ENCODE measurements at places on chromosomes 6 and 20.

DNA sequence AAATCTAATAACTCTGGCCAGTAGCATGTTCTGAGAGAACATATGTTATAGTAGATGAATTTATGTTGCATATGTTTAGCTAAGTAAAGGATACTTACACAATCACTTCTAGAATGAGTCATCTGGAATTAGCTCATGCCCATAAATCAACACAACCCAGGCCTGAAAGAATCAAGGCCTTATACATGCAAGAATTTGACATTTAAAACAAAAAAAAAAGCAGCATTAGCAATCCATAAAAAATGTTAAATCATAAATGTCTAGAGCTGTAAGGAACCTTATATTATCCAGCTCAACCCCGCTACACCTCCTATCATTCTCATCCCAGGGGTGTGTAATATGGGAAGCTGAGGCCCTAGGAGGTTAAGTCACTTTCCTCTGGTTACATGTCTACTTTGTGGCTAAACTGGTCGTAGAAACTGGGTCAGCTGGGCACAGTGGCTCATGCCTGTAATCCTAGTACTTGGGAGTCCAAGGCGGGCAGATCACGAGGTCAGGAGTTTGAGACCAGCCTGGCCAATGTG, 105.2 kb upstream of the CARMIL1 start:
- no peak overlapping the region for H3K4me3 ChIP-seq
- H3K36me3 ChIP-seq, result no peaks in the 10 kb centered on the region
- H3K4me1 ChIP-seq, result peaks cover 64% of the 10 kb centered on the region
- H3K27me3 ChIP-seq, result no peaks in the 10 kb centered on the region

GRCh38 chr6:3895312-3895653, 46.1 kb downstream of the FAM50B start:
- peaks cover 13% of the 10 kb centered on the region for H3K4me1 ChIP-seq
- no peaks in the 10 kb centered on the region for H3K27me3 ChIP-seq
- H3K4me3 ChIP-seq, result no peak overlapping the region
- no peak overlapping the region for H3K27ac ChIP-seq

GRCh38 chr20:11311659-11312224, 606.0 kb upstream of the BTBD3 start:
- H3K4me1 ChIP-seq, result peaks cover 17% of the 10 kb centered on the region
- H3K27me3 ChIP-seq, result no peaks in the 10 kb centered on the region
- peak overlapping the region; percentile 17 for H3K27ac ChIP-seq

- no peak overlapping the region for H3K27ac ChIP-seq
- no peaks in the 10 kb centered on the region for H3K36me3 ChIP-seq
- H3K4me3 ChIP-seq, result no peak overlapping the region
- H3K4me1 ChIP-seq, result no peaks in the 10 kb centered on the region
- H3K27me3 ChIP-seq, result no peaks in the 10 kb centered on the region
- no peak for DNase-seq
These were observed 2.1 kb downstream of the APOBEC2 start for GRCh38 chr6:41055149-41055548.

DNA sequence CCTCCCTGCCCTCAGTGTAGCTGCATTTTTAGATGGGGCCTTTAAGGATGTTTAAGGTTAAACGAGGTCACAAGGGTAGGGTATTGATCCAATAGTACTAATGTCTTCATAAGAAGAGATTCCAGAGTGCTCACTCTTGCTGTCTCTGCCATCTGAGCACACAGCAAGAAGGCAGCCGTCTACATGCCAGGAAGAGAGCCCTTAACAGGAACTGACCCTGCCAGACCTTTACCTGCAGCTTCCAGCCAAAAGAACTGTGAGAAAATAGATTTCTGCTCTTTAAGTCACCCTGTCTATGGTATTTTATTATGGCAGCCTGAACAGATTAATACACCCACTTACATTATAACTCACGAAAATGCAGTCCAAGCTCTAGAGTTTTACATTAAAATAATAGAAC, 685.3 kb upstream of the MARCKS start:
- DNase-seq, result no peak
- no peaks in the 10 kb centered on the region for H3K27me3 ChIP-seq
- H3K36me3 ChIP-seq, result no peaks in the 10 kb centered on the region
- no peaks in the 10 kb centered on the region for H3K4me1 ChIP-seq
- H3K27ac ChIP-seq, result no peak overlapping the region

GRCh38 chr6:89458704-89459103, 25.8 kb downstream of the ANKRD6 start:
- H3K4me1 ChIP-seq, result no peaks in the 10 kb centered on the region
- no peaks in the 10 kb centered on the region for H3K36me3 ChIP-seq
- no peak overlapping the region for H3K4me3 ChIP-seq
- DNase-seq, result no peak
- H3K27me3 ChIP-seq, result no peaks in the 10 kb centered on the region

- H3K27me3 ChIP-seq, result peaks cover 4% of the 10 kb centered on the region
- DNase-seq, result no peak
- H3K4me1 ChIP-seq, result no peaks in the 10 kb centered on the region
- no peak overlapping the region for H3K4me3 ChIP-seq
- no peak overlapping the region for H3K27ac ChIP-seq
These were observed 10.6 kb upstream of the ELOVL2 start for GRCh38 chr6:11054722-11055121.

GRCh38 chr6:136524339-136524935, 25.8 kb downstream of the MAP7 start:
- H3K27ac ChIP-seq, result no peak overlapping the region
- no peak for DNase-seq
- no peaks in the 10 kb centered on the region for H3K27me3 ChIP-seq
- H3K4me1 ChIP-seq, result peaks cover 14% of the 10 kb centered on the region

GRCh38 chr6:163420289-163420614, 5.7 kb downstream of the QKI start:
- H3K27me3 ChIP-seq, result no peaks in the 10 kb centered on the region
- H3K4me3 ChIP-seq, result peak overlapping the region; percentile 97
- no peak for DNase-seq
- H3K36me3 ChIP-seq, result no peaks in the 10 kb centered on the region
- H3K4me1 ChIP-seq, result peaks cover 70% of the 10 kb centered on the region

DNA sequence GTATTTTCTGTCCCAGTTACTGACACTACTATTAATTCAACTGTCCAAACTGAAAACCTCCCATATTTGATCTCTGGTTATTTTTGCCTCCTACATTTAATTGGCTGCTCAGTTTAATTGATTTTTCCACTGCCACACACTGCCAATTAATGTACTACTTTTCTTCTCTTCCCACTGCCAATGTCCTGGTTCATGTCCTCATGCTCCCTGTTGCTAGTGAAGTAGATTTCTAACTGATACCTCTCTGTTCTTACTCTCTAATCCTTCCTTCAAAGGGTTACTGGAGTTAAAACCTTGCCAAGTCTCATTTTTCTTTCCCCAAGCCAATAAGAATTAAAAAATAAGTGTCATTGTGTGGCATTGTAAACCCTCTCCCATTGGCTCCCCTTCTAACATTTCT, 440.6 kb upstream of the JAG1 start:
- H3K36me3 ChIP-seq, result no peaks in the 10 kb centered on the region
- no peaks in the 10 kb centered on the region for H3K4me1 ChIP-seq
- DNase-seq, result no peak
- H3K27ac ChIP-seq, result no peak overlapping the region
- H3K27me3 ChIP-seq, result no peaks in the 10 kb centered on the region

- H3K27ac ChIP-seq, result no peak overlapping the region
- no peak for DNase-seq
- H3K4me3 ChIP-seq, result no peak overlapping the region
- H3K36me3 ChIP-seq, result no peaks in the 10 kb centered on the region
These were observed 181.8 kb downstream of the ZMYND8 start for GRCh38 chr20:47174456-47175243.

DNA sequence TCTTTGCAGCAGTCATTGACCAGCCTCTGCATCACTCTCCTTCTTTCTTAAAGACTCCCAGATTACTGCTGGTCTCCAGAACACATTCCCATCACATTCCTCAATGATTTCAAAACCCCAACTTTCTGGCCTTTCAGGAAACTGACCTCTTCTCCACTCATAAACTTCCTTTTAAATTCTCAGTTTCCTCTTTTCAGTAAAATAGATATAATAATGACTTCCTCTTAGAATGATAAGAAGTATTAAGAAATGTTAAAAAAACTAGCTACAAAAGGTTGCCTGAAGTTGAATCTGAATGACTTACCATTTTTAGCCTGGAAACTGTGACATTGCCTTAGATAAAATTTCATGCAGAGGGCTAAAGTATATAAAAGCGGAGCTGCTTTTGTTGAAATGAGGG, 239.3 kb downstream of the OGFRL1 start:
- H3K4me1 ChIP-seq, result no peaks in the 10 kb centered on the region
- H3K27me3 ChIP-seq, result no peaks in the 10 kb centered on the region
- no peak overlapping the region for H3K4me3 ChIP-seq
- no peak overlapping the region for H3K27ac ChIP-seq
- H3K36me3 ChIP-seq, result no peaks in the 10 kb centered on the region

DNA sequence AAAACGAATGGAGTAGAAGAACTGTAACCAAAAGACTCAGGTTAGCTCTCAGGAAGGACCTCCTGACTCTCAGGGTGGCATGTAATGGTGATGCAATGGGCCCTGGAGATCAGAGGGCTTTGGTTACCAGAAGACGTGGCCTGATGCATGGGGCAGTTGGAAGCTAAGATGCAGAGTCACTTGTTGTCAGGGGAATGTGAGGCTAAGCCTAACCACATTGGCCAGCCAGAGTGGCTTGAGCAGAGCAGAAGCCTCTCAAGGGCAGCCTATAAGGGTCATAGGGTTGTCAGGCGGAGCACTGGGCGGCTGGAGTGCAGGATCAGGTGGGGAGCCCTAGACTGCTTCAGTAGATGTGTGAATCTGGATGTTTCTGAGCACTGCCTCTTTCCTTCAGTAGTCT, 5.9 kb downstream of the CNBD2 start:
- H3K4me3 ChIP-seq, result no peak overlapping the region
- H3K4me1 ChIP-seq, result peaks cover 10% of the 10 kb centered on the region
- H3K36me3 ChIP-seq, result no peaks in the 10 kb centered on the region
- H3K27me3 ChIP-seq, result no peaks in the 10 kb centered on the region

- H3K36me3 ChIP-seq, result no peaks in the 10 kb centered on the region
- peaks cover 9% of the 10 kb centered on the region for H3K4me1 ChIP-seq
- no peak overlapping the region for H3K27ac ChIP-seq
- no peak overlapping the region for H3K4me3 ChIP-seq
These were observed 55.7 kb downstream of the SH3BGRL2 start for GRCh38 chr6:79686707-79687309.

DNA sequence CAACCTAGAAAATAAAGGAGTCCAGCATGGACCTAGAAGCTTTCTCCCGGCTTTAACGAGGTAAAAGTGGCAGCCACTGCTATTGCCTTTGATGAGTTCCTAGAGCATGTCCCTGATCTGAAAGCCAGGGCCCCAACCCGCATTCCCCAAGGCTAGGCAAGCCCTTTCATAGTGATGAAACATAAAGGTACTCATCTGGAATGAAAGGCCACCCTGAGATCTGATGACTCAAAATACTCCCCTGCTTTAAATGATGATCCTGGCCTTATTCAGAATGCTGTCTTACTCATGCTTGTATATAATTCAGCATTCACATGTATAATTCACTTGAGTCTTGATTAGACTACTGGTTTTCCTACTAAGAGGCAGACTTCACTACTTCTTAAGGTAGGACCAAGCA, 21.3 kb downstream of the TTPAL start:
- H3K4me3 ChIP-seq, result no peak overlapping the region
- H3K27ac ChIP-seq, result peak overlapping the region; percentile 78
- DNase-seq, result no peak
- H3K4me1 ChIP-seq, result peaks cover 28% of the 10 kb centered on the region
- H3K27me3 ChIP-seq, result no peaks in the 10 kb centered on the region
- peaks cover 97% of the 10 kb centered on the region for H3K36me3 ChIP-seq

- H3K27ac ChIP-seq, result no peak overlapping the region
- no peak overlapping the region for H3K4me3 ChIP-seq
- no peak for DNase-seq
- H3K4me1 ChIP-seq, result peaks cover 40% of the 10 kb centered on the region
- H3K36me3 ChIP-seq, result no peaks in the 10 kb centered on the region
- H3K27me3 ChIP-seq, result no peaks in the 10 kb centered on the region
These were observed 13.0 kb downstream of the GFOD1 start for GRCh38 chr6:13474360-13474759.

GRCh38 chr6:158481690-158482473, 78.0 kb upstream of the TMEM181 start:
- H3K4me1 ChIP-seq, result no peaks in the 10 kb centered on the region
- H3K36me3 ChIP-seq, result peaks cover 37% of the 10 kb centered on the region
- no peak overlapping the region for H3K4me3 ChIP-seq

DNA sequence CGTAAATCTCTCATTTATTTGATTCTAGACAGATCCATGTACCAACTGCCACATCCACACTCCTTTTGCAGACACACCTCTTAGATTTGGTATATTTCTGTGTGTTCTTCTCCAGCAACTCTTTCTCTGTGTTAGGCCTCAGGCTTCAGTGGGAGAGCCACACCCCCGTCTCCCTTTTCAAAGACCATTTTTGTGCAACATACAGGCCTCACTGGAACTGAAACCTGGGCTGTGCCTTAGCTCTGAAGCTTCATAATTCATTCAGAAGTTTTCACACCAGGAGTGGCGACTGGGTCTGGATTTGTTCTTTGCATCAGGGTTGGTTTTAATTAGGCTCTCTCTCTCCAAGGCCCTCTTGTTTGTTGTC, 170.2 kb downstream of the THBS2 start:
- no peak for DNase-seq
- no peak overlapping the region for H3K4me3 ChIP-seq

DNA sequence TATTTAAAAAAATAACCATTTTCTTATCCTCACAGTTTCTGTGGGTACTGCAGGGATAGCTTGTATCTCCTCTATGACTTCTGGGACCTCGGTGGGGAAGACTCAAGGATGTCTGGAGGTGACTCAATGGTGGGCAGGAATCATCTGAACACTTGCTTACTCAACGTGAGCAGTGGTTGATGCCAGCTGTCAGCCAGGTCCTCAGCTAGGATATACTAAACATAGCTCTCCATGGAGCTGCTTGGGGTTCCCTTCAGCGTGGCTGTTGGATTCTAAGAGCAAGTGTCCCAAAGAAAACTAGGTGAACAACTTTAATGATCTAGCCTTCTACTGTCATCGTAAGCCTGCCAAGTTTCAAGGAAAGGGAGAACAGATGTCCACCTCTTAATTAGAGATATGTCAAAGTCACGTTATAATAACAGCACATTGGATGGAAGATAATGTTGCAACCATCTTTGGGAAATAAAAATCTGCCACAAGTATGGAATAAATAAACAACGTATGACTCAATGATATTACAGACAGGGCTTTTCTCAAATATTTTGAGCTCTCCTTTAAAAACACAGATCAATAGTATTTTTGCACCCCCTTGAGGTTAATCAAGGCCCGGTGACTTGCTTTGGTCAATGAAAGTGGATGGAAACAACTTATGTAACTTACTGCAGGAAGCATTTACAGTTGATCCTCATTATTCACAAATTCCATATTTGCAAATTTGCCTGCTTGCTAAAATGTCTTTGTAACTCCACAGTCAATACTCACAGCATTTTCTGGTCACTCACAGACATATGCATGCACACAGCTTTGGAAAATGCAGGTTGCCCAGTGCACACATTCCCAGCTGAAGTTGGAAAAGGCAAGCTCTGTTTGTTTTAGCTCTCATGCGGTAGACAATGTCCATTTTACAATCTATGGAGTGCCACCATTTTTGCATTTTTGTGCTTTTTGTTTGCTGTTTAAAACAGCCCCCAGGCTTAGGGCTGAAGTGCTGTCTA, 6.6 kb upstream of the HEBP2 start:
- H3K27me3 ChIP-seq, result no peaks in the 10 kb centered on the region
- no peaks in the 10 kb centered on the region for H3K4me1 ChIP-seq
- H3K4me3 ChIP-seq, result no peak overlapping the region
- no peak overlapping the region for H3K27ac ChIP-seq
